Inflammatory macrophage (primary cell): ENCODE measurements at places on chromosomes 16 and 17.

- no peak for DNase-seq
Observed at GRCh38 chr17:68161644-68162428, 86.0 kb upstream of the AMZ2 start.

GRCh38 chr16:2029350-2029749, 2.6 kb downstream of the NHERF2 start:
- no peak for DNase-seq

DNA sequence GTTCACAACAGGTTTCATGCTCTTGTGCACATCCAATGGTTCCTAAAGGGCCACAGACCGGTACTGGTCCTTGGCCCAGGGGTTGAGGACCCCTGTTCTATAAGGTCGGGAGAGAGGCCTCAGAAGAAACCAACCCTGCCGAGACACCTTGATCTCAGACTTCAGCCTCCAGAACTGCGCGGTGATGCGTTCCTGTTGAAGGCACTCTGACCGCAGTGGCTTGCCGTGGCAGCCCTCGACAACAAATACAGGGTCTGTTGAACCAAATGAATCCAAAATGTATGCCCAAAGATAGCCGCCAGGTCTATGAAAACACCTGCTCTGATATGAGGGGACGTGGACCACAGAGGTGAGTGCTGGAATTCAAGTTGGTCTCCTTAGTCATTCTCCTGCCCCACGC, 389.8 kb downstream of the SEC14L1 start:
- DNase-seq, result no peak

DNA sequence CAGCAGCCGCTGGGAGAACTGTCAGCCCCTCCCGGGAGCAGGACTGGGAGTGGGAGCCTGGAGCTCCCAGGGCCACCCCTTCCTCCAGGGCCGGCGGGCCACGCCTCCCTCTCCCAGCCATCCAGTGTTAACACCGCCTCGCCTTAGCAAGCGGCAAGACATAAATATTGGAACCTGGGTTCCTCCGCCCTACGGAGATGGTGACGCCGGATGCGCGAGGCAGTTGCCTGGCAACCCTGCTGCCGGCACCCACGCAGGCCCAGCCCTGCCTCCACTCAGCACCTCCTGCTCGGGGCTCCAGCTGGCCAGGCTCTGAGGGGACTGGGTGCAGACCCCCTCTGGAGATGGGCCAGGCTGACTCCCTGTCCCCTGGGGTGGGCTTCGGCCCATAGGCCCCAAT, 27.4 kb upstream of the CACNA1H start:
- no peak for DNase-seq

- no peak for DNase-seq
Observed at GRCh38 chr16:86080131-86080875, 181.3 kb downstream of the IRF8 start.

DNA sequence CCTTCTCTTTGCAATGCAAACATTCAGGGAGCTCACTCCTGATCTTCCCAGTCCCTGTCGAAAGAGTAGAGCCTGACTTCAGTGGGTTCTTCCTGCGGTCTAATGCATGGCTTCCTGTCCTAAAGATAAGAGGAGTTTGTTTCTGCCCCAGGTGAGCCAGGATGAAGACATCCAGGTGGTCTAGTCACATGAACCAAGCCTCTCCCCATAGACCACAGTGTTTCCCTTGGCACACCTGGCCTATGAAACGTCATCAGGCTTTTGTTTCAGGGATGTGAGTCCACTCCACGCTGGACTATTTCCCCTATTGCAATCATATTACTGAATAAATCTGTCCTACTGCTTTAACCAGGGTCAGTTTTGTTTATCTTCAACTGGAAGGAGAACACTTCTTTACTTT, 21.1 kb downstream of the CES1 start:
- no peak for DNase-seq

DNA sequence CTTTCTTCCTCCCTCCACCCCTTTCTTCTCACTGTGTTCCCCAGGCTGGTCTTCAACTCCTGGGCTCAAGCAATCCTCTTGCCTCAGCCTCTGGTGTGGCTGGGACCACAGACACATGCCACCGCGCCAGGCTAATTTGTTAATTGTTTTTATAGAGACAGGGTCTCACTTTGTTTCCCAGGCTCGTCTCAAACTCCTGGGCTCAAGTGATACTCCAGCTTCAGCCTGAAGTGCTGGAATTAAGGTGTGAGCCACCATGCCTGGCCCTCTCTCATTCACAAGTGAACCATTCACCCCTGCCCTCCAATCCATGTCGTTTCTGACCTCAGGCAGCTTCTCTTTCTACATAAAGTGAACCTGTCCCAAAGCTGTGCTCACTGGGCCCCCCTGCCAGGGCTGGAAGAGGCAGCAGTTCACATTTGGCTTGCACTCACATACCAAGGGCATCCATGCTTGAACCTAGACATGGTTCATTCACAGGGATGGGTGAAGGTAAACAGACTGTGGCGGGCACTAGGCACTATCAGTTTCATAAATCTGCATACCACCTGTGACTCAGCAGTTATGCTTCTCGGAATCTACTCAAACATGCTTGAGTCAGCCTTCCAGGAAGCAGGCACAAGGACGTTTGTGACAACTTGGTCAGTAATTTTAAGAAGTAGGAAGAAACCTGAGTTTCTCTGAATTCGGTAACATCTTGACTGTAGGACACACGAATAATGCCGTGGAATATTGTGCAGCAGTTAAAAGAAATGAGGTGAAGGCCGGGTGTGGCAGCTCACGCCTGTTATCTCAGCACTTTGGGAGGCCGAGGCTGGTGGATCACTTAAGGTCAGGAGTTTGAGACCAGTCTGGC, 6.0 kb upstream of the RNF213 start:
- peak; percentile 84 for DNase-seq

GRCh38 chr17:48550502-48551213, 5.7 kb upstream of the HOXB2 start:
- no peak for DNase-seq

- DNase-seq, result no peak
Observed at GRCh38 chr16:87735270-87736007, 30.3 kb downstream of the KLHDC4 start.

GRCh38 chr17:78263063-78263735, 31.8 kb downstream of the TMEM235 start:
- DNase-seq, result peak; percentile 65

DNA sequence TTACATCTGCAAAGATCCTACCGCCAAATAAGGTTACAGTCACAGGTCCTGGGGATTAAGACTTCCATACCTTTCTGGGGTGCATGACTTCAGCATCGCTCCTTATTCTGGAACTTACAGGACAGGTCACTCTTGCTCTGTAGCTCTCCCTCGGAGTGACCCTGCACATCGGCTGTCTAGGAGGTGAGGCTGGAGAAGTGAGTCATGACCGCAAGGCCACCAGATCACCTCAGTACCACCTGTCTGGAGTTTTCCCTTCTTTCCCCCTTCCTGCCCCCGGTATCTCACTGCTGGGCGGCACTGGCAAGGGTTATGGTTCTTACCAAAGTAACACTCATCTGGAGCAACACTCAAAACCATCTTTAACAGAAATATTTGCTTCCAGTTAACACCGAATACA, 374.8 kb downstream of the SLC39A11 start:
- DNase-seq, result no peak

DNA sequence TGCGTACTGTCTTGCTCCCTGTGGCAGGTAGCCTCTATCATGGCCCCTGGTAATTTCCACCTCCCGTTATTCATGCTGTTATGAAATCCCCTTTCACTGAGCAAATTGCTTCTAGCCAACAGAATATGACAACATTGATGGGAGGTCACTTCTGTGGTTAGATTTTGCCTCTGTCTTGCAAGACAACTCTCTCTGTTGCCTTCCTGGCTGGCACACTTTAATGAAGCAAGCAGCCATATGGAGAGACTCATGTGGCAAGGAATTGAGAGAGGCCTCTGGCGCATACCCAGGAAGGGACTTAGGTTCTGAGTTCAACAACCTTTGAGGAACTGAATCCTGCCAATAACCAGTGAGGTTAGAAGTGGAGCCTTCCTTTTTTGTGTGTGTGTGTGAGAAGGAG, 51.8 kb upstream of the GPRC5B start:
- DNase-seq, result peak; percentile 2

DNA sequence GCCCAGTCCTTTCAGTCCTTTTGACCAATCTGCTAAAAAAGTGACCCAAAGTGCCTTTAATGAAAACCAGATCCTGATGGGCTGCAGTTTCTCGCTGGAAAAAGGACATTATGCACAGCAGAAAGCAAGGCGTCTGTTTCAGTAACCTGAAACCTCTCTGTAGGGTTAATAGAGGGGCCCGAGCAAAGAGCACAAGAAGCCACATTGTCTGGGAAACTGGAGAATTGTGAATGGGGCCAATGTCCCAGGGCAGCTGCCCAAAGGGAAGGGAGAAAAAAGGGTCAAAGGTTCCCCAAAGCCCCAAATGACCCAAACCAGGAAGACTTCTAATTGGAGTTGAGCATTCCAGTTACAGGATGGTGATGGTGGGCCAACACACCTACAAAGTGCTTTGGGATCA, 3.0 kb downstream of the OTOA start:
- no peak for DNase-seq

DNA sequence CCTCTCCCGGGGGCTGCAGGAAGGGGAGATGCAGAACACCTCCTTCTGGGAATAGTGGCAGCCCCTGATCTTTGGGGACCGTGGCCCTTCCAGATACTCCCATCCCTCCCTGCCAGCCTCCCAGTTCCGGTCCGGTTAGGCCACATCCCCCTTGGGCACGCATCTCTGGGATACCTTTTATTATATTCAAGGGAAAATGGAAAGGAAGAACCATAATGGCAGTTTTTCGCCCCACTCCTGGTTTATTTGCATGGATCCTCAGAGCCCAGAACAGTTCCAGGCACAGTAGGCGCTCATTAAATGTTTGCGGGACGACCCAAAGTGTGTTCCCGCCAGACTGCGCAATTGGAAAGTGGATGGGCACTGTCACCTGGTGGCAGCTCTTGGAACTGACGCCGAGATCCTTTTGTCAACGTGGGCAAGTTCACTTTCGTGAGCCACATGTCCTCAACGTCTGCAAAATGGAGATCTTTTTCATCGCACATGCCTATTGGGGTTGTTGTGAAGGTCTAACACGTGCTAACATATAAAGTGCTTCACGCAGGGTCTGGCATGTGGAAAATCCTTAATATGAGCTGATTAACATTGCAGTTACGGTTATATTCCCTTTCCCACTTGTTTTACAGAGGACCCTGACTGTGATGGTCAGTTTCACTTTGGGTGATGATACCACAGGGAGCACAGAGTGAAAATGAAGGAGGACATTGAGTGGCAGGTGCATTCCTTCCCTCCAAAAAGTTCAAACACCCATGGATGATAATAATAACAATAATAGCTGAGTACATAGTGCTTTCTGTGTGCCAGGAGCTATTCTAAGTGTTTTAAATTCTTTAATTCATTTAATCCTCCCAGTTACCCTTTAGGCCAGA, 1.7 kb upstream of the GPRC5B start:
- DNase-seq, result peak; percentile 77

DNA sequence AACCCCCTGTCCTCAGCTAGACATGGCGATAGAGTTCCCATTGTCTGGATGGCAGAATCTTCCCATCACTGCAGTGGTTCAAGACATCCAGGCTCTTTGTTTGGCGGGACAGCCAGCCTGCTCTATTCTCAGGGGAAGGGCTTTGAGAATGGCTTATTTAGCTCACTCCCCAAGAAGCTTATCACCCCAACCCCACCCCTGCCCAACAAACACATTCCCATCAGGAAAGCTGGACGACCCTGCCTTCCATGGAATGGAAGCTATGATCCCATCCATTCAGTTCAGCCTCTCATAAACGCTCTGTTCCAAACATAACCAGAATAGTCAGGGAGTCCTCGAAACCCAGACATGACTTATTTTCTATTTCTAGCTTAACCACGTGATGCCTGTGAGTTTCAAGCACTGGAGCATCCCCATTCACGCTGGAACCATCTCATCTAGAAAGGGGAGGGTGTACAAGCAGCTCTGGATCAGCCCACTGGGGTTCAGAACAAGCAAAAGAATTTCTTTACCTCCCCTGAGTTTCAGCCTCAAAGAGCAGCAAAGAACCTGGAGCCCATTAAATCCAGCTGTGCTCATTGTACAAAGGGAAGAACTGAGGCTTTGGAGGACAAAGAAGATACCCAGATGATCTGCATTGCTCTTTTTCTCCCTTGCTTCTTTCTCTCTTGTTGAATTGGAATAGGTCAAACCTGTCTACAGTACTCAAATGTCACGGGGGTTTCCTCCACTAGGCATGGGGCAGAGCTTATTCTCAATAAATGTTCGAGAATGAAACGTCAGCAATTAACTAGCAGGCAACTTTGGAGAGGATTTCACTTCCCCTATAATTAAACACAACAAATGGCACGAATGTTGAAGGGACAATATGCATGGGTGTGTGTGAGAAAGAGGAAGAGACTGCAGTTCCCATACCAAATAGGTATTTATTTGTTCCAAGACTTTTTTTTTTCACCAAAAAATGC, 93.1 kb downstream of the XYLT1 start:
- DNase-seq, result peak; percentile 66

DNA sequence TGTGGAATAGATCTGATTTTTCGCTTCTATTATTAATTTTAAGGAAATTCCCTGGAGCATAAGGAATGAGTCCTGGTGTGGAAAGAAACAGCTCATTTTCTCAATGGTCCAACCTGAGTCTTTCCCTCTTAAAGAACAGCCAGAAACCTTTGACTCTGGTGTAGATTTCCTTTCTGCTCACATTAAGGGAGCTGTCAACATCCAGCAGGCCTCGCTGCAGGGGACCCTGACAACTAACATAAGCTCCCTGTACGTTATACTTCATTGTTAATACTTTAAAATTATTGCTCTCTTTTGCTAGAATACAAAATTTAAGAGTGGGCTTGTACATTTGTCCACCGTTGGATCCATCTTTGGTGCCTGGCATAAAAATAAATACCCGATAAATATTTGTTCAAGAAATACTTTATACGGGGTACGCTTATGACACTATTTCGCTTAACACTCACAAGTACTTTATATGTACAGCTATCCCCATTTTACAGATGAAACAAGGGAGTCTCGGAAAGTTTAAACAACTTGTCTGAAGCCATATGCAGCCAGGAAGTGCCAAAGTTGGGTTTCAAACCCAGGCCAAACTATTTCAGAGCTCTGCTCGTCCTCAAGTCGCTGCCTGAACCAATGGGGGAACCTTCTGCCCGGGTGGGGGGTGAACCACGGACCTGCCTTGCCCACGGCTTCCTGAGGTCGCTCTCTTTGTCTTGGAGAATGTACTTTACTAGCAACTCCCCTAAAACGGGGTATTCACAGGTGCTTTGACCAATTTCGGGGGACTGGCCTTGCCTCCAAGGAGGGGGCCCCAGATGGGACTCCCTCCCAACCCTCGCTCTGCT, 611 bp downstream of the SMARCE1 start:
- DNase-seq, result peak; percentile 42
